NCI-H1092 (cell line): ENCODE measurements at places on chromosomes 11 and 22.
A peak's percentile ranks its signal among the peaks of the same experiment; 100 is the strongest.

DNA sequence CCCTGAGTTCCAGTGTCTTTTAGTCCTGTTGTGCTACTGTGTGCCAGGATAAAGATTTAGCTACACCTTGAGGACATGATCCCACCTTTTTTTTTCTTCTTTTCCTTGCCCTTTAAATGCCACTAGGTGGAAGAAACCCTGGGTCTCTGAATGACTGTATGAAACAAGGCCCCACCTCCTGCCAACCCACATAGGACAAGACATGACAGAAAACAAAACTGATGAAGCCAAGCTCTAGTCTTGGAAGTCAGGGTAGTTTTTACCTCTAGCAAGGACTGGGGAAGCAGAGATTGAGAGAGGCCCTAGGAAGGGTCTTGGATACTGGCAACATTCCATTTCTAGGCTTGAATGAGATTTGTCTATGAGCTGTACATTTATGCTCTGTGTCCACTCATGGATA lies 410.7 kb downstream of the MIAT start:
- no peak for DNase-seq

DNA sequence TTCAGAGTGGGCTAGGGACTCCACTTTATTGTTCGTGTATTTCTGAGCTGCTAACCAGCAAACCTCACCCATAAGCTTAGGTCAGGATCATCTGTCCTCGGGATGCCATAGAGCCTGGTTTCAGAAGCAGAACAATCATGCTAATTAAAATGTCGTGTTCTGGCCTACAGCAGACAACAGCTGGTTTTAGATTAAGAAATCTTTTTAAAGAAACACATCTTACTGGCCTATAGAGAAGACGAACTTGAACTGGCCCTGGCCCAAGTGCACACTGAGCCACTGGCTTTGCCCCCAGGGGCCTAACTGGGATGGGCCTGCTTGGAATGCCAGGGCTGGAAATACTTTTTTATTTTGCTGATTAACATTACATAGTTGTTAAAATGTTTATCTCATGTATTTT lies 63.2 kb downstream of the ALX4 start:
- no peak for DNase-seq

DNA sequence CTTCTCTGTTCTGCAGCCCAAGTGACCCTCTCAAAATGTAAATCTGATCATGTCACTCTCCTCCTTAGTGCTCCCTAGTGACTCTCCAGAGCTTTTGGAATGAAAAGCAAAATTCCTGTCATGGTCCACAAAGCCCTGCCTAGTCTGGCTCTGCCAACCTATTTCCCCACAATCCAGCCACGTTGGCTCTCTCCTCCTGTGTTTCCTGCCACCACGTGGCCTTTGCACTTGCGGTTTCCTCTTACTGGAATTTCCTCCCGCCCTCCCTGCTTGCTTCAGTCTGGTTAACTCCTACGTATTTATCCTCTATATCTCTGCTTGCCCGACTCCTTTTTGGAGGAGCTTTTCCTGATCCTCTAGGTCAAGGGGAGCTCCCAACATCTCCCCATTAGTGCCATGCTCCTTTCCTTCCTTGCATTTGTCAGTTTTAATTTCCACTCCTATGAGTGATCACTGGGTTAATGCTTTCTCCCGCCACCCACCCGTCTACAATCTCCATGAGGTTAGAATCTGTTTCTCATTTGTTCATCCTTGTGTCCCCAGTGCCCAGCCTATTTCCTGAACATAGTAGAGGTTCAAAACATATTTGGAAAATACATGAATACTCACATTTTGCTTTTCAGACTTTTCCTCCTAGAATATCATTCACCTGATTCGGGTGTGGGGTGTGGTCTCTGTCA lies 11.5 kb downstream of the NNMT start:
- DNase-seq = no peak

DNA sequence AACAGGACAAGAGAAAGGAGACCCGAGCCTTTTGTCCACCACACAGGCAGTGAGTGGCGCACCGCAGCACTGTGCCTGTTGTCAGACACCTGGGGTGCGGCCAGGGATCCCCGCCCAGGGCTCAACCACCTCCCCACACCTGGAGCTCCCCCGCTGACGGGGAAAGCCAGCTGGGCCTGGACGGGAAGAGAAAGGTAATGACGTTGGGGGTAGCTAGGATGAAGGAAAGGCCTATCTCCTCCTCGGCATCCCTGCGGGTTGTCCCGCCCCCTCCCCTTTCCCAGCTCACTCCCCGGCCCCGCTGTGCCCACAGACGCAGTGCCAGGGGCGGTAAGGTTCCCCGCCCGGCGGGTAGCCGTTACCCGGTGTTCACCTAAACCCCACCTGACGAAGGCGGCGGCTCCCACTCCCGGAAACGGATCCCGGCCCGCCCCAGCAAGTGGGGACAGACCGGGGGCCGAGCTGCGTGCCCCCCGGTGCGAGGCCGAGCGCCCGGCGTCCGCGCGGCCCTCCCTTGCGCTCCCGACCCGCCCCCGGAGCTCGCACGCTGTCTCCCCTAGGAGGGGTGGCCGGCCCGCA lies 495 bp downstream of the HYOU1 start:
- peak; percentile 45 for DNase-seq

DNA sequence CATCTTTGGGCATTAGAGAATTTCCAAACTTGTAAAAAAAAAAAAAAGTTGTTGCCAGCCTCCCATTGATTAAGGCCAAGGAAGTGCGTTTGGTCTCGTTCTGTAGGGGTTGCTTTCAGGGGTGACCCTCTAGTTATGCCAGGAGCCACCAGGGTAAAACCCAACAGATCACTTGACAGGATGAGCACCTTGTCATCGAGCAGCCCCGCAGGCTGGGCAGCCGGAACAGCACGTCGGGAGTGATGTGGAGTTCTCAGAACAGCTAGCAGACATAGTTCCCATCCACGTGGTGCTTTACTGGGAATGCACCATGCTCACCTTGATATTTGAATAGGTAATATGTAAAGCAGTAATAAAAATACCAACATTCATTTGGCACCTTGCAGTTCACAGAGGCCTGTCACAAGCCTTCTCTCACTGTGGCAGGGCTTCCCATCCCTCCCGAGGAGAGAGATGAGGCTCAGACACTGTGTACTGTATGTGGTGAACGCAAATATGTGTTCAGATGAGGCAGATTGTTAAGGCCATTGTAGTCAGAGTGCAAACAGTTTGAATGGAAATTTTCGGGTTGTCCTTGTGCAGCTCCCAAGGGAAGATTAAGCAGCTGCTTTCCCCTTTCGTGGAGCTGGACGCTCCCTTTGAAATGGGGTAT lies 70.9 kb upstream of the SORL1-AS1 start:
- peak; percentile 89 for DNase-seq
